Aortic smooth muscle cell (primary cell): ENCODE measurements at places on chromosomes 3 and 15. TPM values are rescaled to one million over a fixed set of nuclear protein-coding genes. Genes with fewer than 3 reads are reported as not detected.

Gene GPR149
- not detected in 2 replicates for total RNA-seq

Gene SI
- total RNA-seq: not detected in 2 replicates

Gene ZNF80
- 0.06 TPM in 1 of 2 replicates, not detected in the other for total RNA-seq

Gene CXCR6
- total RNA-seq: not detected in 2 replicates

Gene HCLS1
- 7.3 and 13.3 TPM in 2 replicates for total RNA-seq
